ENCODE measurements at places on chromosomes 1 and 21. TPM values are rescaled to one million over a fixed set of nuclear protein-coding genes. Genes with fewer than 3 reads are reported as not detected.

The DDAH1 gene
- 6.0 TPM for total RNA-seq

The RGL1 gene
- 16.3 TPM for total RNA-seq

The SRGAP2B gene
- total RNA-seq: 16.5 TPM

The INSRR gene
- 0.03 TPM for total RNA-seq

The CELSR2 gene
- 27.0 TPM for total RNA-seq

The CAP1 gene
- total RNA-seq: 89.5 TPM

The RBM11 gene
- total RNA-seq: 2.0 TPM

The RPE65 gene
- not detected for total RNA-seq

The MAP3K21 gene
- 0.46 TPM for total RNA-seq

The DNALI1 gene
- total RNA-seq: 9.1 TPM

The WNT4 gene
- 0.24 TPM for total RNA-seq

The GIPC2 gene
- 1.3 TPM for total RNA-seq

The GFI1 gene
- total RNA-seq: 0.29 TPM

The ARTN gene
- total RNA-seq: 1.3 TPM

The RGSL1 gene
- total RNA-seq: not detected

The IGSF21 gene
- 1.6 TPM for total RNA-seq

The BSND gene
- not detected for total RNA-seq

The MROH7 gene
- total RNA-seq: 5.9 TPM

The FAM151A gene
- total RNA-seq: 0.59 TPM

The TAL1 gene
- total RNA-seq: 3.6 TPM

The EFCAB7 gene
- total RNA-seq: 16.0 TPM

The SPRR1A gene
- not detected for total RNA-seq

The TPTE gene
- not detected for total RNA-seq

The GPR25 gene
- total RNA-seq: not detected

The SLC9C2 gene
- 0.42 TPM for total RNA-seq

The PRR9 gene
- not detected for total RNA-seq

The CYB5RL gene
- total RNA-seq: 3.0 TPM

The NR1I3 gene
- total RNA-seq: not detected

The PRRX1 gene
- total RNA-seq: 60.8 TPM

The RSPO1 gene
- total RNA-seq: not detected

The DYNLT4 gene
- 0.44 TPM for total RNA-seq

The CCDC185 gene
- 0.14 TPM for total RNA-seq

The DDI2 gene
- 23.1 TPM for total RNA-seq

The OR2L13 gene
- total RNA-seq: not detected

The CLIC6 gene
- total RNA-seq: 13.0 TPM

The AADACL3 gene
- not detected for total RNA-seq

The HCN3 gene
- total RNA-seq: 1.4 TPM

The KCNE1 gene
- total RNA-seq: 10.8 TPM

The KCNK1 gene
- 72.0 TPM for total RNA-seq

The CYYR1 gene
- total RNA-seq: 10.7 TPM

The HP1BP3 gene
- total RNA-seq: 134 TPM

The OR14K1 gene
- total RNA-seq: not detected

The TLCD4 gene
- 70.0 TPM for total RNA-seq

The MANEAL gene
- total RNA-seq: 1.5 TPM

The BMP8A gene
- total RNA-seq: 2.4 TPM

The LYPD8 gene
- total RNA-seq: not detected

The FOXD3 gene
- 1.6 TPM for total RNA-seq

The RBM34 gene
- total RNA-seq: 57.4 TPM

The GSTM2 gene
- 76.4 TPM for total RNA-seq

The CAPN8 gene
- not detected for total RNA-seq

The XPR1 gene
- 22.9 TPM for total RNA-seq

The OR2T29 gene
- not detected for total RNA-seq

The IKBKE gene
- total RNA-seq: 1.6 TPM

The TMPRSS3 gene
- not detected for total RNA-seq

The JAK1 gene
- 106 TPM for total RNA-seq

The OTUD3 gene
- 5.2 TPM for total RNA-seq

The TNFRSF8 gene
- total RNA-seq: 4.3 TPM
